ENCODE measurements at places on chromosomes 13 and 19. TPM values are rescaled to one million over a fixed set of nuclear protein-coding genes. Genes with fewer than 3 reads are reported as not detected.

The CEACAM7 gene
- total RNA-seq = not detected

The CATSPERD gene
- total RNA-seq = not detected

The SPC24 gene
- total RNA-seq = 30.3 TPM

The ASF1B gene
- 76.3 TPM for total RNA-seq

The BRCA2 gene
- 18.9 TPM for total RNA-seq

The PCSK4 gene
- 1.5 TPM for total RNA-seq

The FBN3 gene
- not detected for total RNA-seq

The ZNF552 gene
- 10.7 TPM for total RNA-seq

The SLC15A1 gene
- total RNA-seq = not detected

The UPK1A gene
- 0.51 TPM for total RNA-seq

The EIF3K gene
- 309 TPM for total RNA-seq

The ZNF99 gene
- total RNA-seq = not detected

The SLC5A5 gene
- total RNA-seq = 1.1 TPM

The SIGLEC14 gene
- not detected for total RNA-seq

- H3K27me3 ChIP-seq = peaks cover 77% of the 10 kb centered on the region
- no peak for DNase-seq
- peaks cover 4% of the 10 kb centered on the region for H3K36me3 ChIP-seq
- H3K4me3 ChIP-seq = peak overlapping the region; percentile 33
Measured at GRCh38 chr19:46493236-46494145, 2.2 kb downstream of the PNMA8B start.

GRCh38 chr13:102100234-102100633 is 301.6 kb downstream of the FGF14 start:
- H3K27ac ChIP-seq = no peak overlapping the region
- H3K4me3 ChIP-seq = no peak overlapping the region

DNA sequence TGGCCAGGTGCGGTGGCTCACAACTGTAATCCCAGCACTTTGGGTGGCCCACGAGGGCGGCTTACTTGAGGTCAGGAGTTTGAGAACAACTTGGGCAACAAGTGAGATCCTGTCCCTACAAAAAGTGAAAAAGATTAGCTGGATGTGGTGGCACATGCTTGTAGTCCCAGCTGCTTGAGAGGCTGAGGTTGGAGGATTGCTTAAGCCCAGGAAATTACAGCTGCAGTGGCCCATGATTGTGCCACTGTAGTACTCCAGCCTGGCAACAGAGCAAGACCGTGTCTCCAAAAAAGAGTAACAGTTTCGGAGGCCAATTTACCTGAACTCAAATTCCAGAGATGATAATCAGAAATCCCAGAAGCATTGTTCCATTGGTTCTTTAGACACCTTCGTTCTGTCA is 4.4 kb downstream of the ZNF473 start:
- no peak for DNase-seq
- H3K4me3 ChIP-seq = no peak overlapping the region
- H3K27me3 ChIP-seq = peaks cover 5% of the 10 kb centered on the region
- H3K27ac ChIP-seq = no peak overlapping the region
- peaks cover 49% of the 10 kb centered on the region for H3K36me3 ChIP-seq

DNA sequence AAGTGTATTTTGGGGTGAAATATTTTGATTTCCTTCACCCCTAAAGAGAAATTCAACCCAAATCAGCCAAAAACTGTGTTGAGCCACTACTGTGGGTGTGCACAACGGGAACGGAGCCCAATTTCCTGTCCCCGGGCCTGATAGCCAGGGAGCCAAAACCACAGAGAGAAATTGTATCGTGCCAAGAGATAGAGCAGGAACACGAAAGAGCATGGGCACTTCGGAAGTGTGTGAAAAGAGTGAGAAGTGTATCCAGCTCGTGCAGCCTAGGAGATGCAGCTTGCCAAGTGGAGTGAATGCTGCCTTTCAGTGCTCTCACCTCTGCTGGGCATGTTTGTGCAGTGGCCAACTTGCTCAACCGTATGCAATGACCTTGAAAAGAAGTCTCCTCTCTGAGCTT is 19.4 kb upstream of the PLEKHF1 start:
- no peaks in the 10 kb centered on the region for H3K36me3 ChIP-seq
- DNase-seq = no peak
- peaks cover 4% of the 10 kb centered on the region for H3K27me3 ChIP-seq
- peak overlapping the region; percentile 36 for H3K27ac ChIP-seq

DNA sequence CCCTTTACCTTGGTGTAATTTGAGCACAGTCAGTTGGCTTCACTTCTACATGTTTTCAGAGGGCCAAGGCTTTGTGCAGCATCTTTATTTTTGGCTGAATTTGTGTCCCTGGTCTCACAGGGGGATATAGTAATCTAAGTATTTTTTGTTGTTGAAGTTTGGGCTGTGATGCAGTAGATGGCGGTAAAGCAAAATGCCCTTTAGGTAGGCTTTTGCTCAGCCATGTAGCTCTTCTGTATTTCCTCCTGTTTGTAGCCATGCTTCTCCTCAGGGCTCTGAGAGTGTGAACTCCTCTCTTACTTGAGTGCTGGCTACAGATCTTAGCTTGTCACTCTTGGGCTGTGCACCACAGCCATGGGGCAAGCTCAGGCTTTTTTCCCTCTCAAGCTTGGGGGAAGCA is 328.6 kb downstream of the SLITRK5 start:
- H3K27me3 ChIP-seq = no peaks in the 10 kb centered on the region
- H3K4me3 ChIP-seq = no peak overlapping the region
- no peaks in the 10 kb centered on the region for H3K4me1 ChIP-seq
- H3K27ac ChIP-seq = no peak overlapping the region

GRCh38 chr19:29908963-29909944 is 32.8 kb upstream of the URI1 start:
- no peak for DNase-seq
- H3K27me3 ChIP-seq = peaks cover 4% of the 10 kb centered on the region
- H3K4me1 ChIP-seq = no peaks in the 10 kb centered on the region

GRCh38 chr19:50486823-50487515 is 10.3 kb upstream of the GARIN5A start:
- H3K4me3 ChIP-seq = no peak overlapping the region
- H3K27ac ChIP-seq = no peak overlapping the region
- peaks cover 28% of the 10 kb centered on the region for H3K36me3 ChIP-seq
- DNase-seq = peak; percentile 28
- peaks cover 7% of the 10 kb centered on the region for H3K4me1 ChIP-seq

GRCh38 chr19:33005440-33005839 is 33.4 kb downstream of the FAAP24 start:
- peaks cover 3% of the 10 kb centered on the region for H3K36me3 ChIP-seq
- DNase-seq = no peak
- H3K4me3 ChIP-seq = no peak overlapping the region
- no peaks in the 10 kb centered on the region for H3K27me3 ChIP-seq

GRCh38 chr19:28351761-28352160 is 861.2 kb downstream of the UQCRFS1 start:
- H3K4me3 ChIP-seq = no peak overlapping the region
- DNase-seq = no peak
- peaks cover 9% of the 10 kb centered on the region for H3K36me3 ChIP-seq
- peaks cover 4% of the 10 kb centered on the region for H3K4me1 ChIP-seq

- no peaks in the 10 kb centered on the region for H3K36me3 ChIP-seq
- no peak overlapping the region for H3K4me3 ChIP-seq
- no peaks in the 10 kb centered on the region for H3K4me1 ChIP-seq
- no peaks in the 10 kb centered on the region for H3K27me3 ChIP-seq
Measured at GRCh38 chr13:58919551-58919950, 1244.2 kb downstream of the DIAPH3 start.

GRCh38 chr19:1161716-1162115 is 12.4 kb downstream of the SBNO2 start:
- H3K4me1 ChIP-seq = no peaks in the 10 kb centered on the region
- no peak overlapping the region for H3K4me3 ChIP-seq
- H3K27ac ChIP-seq = no peak overlapping the region
- peaks cover 5% of the 10 kb centered on the region for H3K36me3 ChIP-seq

- H3K36me3 ChIP-seq = peaks cover 58% of the 10 kb centered on the region
- DNase-seq = no peak
- peak overlapping the region; percentile 99 for H3K27ac ChIP-seq
- peaks cover 81% of the 10 kb centered on the region for H3K4me1 ChIP-seq
Measured at GRCh38 chr13:41461527-41462139, 4.3 kb downstream of the RGCC start.

- H3K4me3 ChIP-seq = peak overlapping the region; percentile 60
- H3K36me3 ChIP-seq = peaks cover 29% of the 10 kb centered on the region
- peaks cover 10% of the 10 kb centered on the region for H3K4me1 ChIP-seq
- H3K27ac ChIP-seq = peak overlapping the region; percentile 85
Measured at GRCh38 chr19:5138606-5139582, 170.0 kb downstream of the KDM4B start.

DNA sequence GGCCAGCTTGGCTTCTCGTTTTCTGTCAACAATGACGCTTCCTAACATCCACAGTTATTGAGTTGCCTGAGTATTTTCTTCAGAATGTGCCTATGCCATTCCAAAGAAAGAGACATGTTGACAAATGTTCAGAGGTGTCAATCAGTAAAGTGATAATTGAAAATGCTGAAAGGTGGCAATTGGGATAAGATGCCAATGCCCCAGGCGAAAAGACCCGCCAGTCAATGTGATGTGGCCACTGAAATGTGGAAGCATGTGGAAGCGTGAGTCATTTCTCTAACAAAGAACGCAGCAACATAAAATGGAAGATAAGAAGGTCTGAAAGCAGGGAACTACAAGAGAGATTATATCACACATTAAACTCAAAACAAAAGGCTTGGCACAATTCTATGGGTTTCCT is 882.2 kb upstream of the SLC10A2 start:
- DNase-seq = no peak
- no peak overlapping the region for H3K4me3 ChIP-seq
- no peak overlapping the region for H3K27ac ChIP-seq
- H3K27me3 ChIP-seq = no peaks in the 10 kb centered on the region

- peaks cover 9% of the 10 kb centered on the region for H3K27me3 ChIP-seq
- H3K27ac ChIP-seq = peak overlapping the region; percentile 82
- H3K4me3 ChIP-seq = peak overlapping the region; percentile 84
- H3K4me1 ChIP-seq = peaks cover 15% of the 10 kb centered on the region
Measured at GRCh38 chr19:4327252-4327876, 11.3 kb downstream of the STAP2 start.

- no peaks in the 10 kb centered on the region for H3K36me3 ChIP-seq
- no peaks in the 10 kb centered on the region for H3K4me1 ChIP-seq
- no peak overlapping the region for H3K4me3 ChIP-seq
- no peak overlapping the region for H3K27ac ChIP-seq
- DNase-seq = peak; percentile 49
Measured at GRCh38 chr19:47813304-47813994, 8.3 kb upstream of the CRX start.

DNA sequence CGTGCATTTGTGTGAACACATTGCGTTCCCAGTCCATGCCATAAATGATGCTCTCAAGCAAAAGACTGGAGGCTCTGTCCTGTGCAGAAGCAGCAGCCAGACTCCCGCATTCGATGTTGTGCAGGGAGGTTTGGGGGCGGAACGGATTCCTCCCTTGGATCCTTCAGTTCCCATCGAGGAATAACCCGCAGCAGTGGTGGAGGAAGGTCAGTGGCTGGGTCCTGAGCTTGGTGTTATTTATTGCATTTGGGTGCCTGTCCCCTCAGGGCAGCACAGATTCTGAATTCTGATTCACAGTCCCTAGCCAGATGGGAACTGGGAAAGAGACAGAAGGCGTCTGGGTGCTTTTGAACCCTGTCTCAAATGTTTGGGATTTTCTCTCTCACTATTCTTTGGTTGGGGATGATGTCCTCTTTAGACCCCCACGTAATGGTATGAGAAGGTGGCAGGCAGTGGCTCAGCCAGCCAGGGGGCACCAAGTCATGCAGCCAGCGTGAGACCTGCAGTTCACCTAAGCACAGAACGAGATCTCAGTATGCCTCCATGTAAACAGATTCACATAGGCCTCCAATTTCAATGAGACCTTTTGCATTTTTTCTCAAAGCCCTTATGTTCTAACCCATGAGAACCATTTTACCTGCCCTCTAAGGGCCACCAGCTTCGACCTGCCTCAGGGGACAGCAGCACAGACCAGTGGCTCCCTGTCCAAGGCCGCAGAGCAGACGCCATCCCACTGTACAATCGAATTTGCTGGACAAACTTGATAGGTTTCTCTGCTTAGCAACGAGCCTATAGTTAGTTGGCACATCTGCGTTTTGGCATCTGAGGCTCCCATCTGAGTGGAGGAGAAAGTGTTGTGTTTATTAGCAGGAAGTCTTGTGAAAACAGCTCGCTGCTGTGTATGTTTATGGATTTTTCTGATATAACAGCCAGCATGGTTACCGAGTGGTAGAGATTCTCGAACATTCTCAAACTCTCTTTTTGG is 17.8 kb downstream of the KCTD15 start:
- no peak overlapping the region for H3K27ac ChIP-seq
- peaks cover 2% of the 10 kb centered on the region for H3K27me3 ChIP-seq
- no peak overlapping the region for H3K4me3 ChIP-seq
- no peaks in the 10 kb centered on the region for H3K36me3 ChIP-seq
- no peak for DNase-seq

DNA sequence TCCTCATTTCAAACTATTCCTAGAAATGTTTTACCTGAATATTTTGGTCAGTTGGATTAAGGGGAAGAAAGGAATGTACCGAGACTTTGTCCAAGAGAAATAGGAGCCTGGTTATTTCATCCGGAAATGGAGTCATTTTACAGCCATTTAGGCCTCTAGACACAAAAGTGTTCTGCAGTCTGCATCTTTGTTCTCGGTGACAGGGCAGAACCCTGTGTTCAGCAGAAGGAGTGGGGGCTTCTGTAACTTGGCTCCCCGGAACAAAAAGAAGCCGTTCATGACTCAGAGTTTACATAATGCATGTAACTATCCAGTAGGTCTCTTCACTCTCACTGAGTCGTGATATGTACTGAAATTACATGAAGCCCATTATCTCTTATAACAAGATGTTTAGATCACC is 21.6 kb upstream of the FNDC3A start:
- no peak for DNase-seq
- no peaks in the 10 kb centered on the region for H3K4me1 ChIP-seq
- peaks cover 10% of the 10 kb centered on the region for H3K27me3 ChIP-seq

GRCh38 chr13:98293570-98294142 is 116.6 kb upstream of the RNF113B start:
- H3K27me3 ChIP-seq = peaks cover 6% of the 10 kb centered on the region
- H3K27ac ChIP-seq = no peak overlapping the region
- no peaks in the 10 kb centered on the region for H3K4me1 ChIP-seq
- no peaks in the 10 kb centered on the region for H3K36me3 ChIP-seq
- no peak for DNase-seq

DNA sequence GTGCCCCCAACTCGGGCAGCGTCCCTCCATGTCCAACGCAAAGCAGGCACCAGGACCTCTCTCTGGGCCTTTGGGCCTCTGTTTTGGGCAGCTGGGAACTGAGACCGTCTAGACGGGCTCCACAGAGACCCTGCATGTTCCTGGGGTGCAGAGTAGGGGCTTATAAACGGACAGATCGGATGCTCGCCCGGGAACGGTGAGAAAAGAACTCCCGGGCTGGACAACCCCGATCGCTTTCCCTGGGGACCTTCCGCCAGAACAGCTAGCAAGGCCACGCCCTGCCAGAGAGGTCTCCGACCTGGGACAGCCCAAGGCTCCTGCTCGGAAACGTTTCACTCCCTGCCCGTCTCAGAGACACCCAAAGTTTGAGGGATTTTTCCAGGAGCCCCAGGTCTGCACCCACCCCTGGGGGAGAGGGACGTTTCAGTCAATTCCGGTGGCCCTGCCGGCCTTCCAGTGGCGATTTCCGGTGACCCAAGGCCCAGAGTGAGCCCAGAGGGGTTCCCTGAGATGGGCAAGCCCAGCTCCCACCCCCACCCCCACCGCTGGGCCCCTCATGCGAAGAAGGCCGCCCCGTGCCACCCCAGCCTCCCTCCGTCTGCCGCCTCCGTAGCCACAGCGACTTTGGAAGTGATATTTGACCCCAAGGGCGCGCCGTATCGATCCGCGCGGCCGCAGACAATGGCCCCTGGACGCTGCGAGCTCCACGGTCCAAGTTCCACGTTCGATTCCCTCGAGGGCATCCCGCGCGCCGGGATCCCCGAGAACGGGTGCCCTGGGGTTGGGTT is 1.7 kb downstream of the NR2F6 start:
- H3K4me1 ChIP-seq = no peaks in the 10 kb centered on the region
- peak overlapping the region; percentile 12 for H3K27ac ChIP-seq
- H3K27me3 ChIP-seq = peaks cover 14% of the 10 kb centered on the region
- H3K36me3 ChIP-seq = no peaks in the 10 kb centered on the region
